ENCODE measurements at places on chromosomes 1 and 21.

DNA sequence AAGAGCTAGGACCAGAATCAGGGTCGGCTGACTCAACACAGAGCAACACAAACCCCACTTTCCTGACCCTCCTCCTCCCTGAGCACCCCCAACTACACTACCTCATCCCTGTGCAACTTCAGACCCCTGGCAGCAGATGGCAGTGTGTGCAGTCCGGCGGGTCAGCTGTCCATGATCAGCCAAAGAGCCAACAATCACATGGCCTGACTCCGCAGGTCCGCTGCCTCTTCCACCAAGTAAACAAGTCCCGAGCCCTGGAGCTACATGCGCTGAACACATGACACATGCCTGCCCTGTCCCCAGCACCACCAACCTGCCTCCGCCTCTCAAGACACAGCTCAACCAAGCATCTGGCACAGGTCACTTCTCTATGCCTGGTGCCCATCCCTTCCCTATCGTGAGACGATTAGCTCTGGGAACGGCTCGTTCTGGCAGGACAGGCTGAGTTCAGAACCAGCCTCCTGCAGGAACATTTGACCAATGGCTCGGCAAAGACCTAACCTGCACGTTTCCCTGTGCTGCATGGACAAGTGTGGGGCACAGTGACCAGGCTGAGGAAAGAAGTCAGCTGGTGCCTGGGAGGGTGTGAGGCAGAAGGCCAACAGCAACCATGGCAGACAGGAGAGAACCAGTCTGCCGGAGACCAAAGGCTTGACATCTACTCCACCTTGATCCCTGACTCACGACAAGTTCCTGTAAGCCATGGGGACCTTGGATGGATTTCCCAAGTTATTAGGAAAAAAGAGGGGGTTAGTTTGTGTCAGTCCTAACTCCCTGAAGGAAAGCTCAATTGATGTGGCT lies 60.3 kb downstream of the CD46 start:
- peak; percentile 79 for DNase-seq

GRCh38 chr21:45632160-45632559 lies 11.4 kb upstream of the PCBP3 start:
- DNase-seq: peak; percentile 25

- DNase-seq: no peak
Observed at GRCh38 chr1:240285540-240285939, 193.9 kb downstream of the FMN2 start.

GRCh38 chr1:89847191-89847729 lies 26.4 kb downstream of the LRRC8D start:
- DNase-seq: no peak

DNA sequence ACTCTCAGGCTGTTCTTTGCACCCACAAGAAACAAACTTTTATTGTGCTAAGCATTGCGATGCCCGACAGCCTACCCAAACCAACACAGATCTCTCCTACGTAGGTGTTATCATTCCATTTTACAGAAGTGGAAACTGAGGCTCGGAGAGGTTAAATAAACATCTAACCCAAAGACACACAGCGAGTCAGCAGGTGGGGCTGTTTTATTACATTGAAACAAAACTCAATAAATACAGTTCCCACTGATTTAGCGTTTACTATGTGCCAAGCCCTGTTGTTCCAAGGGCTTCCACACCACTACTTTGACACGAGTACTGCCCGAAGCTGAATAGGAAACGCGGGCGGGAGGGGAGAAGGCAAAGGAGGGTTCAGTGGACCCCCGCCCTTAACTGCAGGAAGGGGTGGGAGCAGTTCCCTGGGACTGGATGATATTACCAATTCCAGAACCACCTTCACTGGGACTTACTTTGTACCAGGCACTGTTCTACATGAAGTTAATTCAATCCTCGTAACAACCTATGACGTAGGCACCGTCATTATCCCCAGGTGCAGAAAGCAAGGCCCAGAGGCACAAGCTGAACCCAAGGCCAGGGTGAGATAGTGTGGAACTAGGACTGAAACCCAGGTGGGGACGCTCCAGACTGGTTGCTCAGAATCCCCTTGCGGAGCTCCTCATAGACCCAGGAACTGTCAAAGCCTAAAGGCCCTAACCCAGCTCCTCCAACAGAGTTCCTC lies 19.3 kb upstream of the ALDH4A1 start:
- DNase-seq: no peak

DNA sequence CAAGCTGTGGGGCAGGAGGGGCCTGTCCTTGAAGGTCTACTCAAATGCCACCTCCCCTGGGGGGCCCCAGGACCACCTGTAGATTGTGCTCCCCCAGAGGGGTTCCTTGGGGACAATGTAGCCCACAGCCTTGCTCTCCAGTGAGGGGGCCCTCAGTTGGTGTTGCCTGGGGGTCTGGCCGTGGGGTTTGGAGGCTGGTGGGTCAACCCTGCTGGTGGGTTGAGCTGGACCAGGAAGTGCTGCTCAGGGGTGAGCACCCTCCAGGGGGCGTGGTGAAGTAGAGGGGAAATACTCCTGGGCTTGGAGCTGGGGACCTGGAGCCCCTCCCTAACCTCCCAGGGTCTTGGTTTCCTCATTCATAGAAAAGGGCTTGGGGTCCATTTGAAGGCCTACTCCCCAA lies 143.6 kb upstream of the WNT4 start:
- peak; percentile 54 for DNase-seq

- peak; percentile 99 for DNase-seq
Observed at GRCh38 chr1:42846257-42847110, at the start of gene ZNF691. ZNF691 (plus strand) TSS chr1:42846613; CDS start chr1:42849659, 3,046 bp downstream.

- DNase-seq: no peak
Observed at GRCh38 chr1:237705462-237705861, 185.3 kb downstream of the ZP4 start.

DNA sequence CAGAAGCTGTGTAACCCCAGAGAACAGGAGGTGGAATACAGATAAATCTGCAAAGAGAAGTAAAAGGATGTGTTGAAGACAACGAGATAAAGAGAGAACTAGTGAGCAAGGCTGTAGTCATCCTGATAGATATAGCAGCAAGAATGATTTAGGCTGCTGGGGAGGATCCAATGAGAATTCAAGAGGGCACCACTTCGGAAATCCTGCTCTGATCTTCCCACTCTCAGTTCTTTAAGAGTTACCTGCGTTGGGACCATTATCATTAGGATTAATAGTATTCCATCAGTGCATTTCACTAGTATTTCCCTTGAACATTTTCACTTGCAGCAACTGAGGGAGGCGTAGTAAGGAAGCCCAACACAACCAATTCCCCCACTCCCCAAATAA lies at the start of gene BRINP3:
Gene BRINP3, minus strand, starts transcription at position 103 of the 387 bp plus-strand sequence.
- DNase-seq: no peak

All from vagina (tissue), 2 donors.